AG04450 (cell line): ENCODE measurements at places on chromosomes 1 and 21.
A peak's percentile ranks its signal among the peaks of the same experiment; 100 is the strongest.

DNA sequence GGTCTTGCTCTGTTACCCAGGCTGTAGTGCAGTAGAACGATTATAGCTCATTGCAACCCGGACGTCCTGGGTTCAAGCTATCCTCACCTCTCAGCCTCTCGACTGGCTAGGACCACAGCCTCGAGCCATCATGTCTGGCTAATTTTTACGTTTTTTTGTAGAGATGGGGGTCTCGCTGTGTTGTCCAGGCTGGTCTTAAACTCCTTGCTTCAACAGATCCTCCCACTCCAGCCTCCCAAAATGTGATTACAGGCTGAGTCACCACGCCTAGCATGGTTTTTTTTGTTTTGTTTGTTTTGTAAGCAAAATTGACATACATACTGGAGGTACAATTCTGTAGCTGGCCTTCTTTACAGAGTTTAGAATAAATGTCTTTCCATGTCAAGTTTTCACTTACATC lies 994 bp upstream of the LAMTOR5 start:
- DNase-seq: no peak

DNA sequence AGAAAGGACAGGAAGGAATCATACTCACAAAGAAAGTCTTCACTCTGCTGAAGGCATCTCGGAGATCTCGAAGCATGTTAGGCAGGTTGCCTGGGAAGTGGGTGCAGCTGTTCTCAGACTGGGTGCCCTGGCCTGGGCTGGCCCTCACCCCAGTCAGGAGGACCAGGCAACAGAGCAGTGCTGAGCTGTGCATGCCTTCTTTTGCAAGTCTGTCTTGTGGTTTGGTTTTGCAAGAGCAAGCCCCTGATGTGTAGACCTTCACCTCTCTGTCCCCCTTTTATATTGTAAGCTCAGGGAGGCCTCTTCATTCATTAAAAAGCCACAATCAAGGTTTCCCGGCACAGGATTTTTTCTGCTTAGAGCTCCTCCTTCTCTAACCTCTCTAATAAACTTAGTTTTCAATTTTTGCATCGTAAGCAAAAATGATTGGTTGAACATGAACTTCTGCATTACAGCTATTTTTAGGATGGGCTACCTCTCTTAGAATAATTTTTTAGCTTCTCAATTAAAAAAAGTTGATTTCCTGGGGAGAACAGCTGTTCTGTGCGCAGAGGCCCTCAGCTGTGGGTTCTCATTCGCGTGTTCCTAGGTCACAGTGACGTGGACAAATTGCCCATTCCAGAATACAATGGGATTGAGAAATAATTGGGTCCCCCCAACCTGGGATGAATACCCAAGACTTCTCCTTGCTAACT lies at the start of gene IL10:
Gene IL10, minus strand, starts transcription at position 252 of the 695 bp plus-strand sequence. Its CDS starts 59 bp downstream, at position 193.
- DNase-seq: no peak

GRCh38 chr1:8669606-8670335 lies 147.7 kb downstream of the RERE start:
- DNase-seq: no peak

DNA sequence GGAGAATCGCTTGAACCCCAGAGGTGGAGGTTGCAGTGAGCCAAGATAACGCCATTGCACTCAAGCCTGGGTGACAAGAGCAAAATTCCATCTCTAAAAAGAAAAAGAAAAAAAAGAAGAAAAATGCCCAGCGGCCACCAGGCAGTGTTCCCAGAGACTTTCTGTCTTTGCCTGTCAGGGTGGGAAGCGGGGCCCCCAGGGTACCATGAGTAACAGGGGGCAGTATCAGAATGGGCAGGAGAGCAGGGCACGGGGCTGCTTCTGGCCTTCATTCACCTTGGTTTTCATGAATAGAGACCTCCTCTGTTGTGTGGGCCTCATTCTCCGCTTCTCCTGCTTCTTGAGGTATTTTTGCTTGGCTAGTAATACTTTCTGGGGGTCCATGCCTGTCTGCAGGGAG lies 20.4 kb downstream of the SLC26A9 start:
- DNase-seq: no peak

DNA sequence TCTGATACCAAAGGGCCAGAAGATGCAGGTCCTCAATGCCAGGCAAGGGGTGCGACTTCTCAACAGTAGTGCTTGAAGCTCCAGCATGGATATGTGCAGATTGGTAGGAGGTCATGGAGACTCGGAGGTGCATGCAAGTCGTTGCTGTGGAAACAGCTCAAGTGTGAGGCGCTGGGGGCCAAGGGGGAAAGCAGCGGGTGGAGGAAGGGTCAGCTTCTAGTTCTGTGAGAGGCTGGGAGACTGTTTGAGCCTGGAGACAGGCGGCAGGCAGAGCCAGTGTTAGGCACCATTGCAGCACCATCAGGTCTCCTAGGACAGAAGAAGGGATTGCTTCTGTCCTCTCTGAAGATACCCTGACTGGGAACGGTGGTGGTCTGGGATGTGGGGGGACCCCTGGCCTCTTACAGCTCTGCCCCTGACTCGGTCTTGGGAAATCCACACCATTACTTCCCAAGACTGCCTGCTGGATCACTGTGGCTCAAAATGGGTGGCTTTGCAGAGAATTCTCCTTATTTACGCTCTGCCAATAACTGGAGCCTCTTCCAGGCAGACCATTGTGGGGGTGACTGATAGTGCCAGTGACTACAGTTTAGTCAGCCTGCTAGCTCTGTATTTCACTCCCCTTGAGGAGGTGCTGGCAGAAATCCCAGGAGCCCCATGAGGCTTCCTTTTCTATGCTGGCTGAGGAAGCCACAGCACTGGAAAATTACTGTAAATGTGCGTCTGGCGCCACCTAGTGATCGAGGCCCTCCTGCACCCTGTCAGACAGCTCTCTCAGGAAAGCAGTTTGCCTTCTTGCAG lies 46.3 kb upstream of the VANGL1 start:
- peak; percentile 90 for DNase-seq

GRCh38 chr1:23537296-23537973 lies 6.4 kb upstream of the E2F2 start:
- DNase-seq: no peak

- DNase-seq: no peak
Observed at GRCh38 chr21:27825035-27825434, 858.1 kb upstream of the ADAMTS5 start.

DNA sequence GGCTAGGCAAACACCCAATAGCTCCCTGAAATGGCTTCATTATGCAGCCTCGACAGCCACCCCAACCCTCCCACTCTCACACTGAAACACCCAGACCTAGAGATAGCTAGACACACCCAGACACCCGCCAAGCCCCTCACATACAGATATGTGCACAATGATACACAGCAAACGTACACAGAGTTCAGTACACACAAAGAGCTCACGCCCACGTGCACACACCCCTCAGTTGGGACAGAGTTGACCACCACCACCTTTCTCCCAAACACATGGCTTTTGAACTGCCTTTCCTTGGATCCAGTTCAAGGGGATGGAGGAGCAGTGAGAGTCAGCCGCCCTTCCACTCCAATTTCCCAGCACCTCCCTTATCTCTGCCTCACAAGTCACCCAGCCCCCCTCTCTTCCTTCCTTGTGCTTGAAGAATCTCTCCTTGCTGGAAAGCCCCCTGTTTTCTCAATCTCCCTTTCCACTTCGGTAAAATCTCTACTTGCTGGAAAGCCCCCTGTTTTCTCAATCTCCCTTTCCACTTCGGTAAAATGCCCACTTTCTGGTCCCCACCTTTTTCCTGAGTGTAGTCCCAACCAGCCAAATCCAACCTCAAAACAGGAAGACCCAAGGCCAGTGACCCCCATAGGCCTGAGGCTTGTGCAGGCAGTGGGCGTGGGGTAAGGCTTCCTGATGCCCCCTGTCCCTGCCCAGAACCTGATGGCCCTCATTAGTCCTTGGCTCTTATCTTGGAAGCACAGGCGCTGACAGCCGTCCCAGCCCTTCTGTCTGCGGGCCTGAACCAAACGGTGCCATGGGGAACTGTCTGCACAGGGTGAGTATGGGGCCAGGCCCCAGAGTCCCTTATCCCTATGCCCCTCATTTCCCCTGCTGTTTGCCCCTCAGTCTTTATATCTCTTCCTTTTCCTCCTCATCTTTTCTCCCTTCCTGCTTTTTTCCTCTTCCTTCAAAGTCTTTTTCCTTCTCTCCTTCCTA lies at the start of gene ACKR1:
Gene ACKR1, plus strand, starts transcription at position 715 of the 981 bp plus-strand sequence. Its CDS starts 85 bp downstream, at position 800.
- DNase-seq: no peak

DNA sequence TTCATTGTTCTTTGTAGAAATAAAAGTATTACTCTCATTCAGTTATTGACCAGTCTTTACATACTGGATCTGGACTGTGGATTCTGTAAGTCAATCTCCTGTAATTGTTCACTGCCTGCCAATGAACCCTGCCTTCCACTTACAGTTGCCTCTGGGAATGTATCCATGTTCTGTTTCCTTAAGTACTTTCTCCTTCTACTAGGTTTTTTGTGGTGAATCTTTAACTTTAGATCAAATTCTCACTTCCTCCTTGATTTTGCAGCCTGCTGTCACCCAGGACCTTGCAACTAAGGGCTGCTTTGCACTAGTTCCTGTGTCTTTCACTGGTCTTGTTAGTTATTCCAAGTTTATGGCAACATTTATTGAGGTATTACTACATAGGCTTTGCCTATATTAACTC lies 28.2 kb upstream of the ANKRD13C start:
- DNase-seq: no peak

- DNase-seq: no peak
Observed at GRCh38 chr1:115877511-115877910, 36.6 kb upstream of the NHLH2 start.

GRCh38 chr1:37872692-37873091 lies 13.3 kb upstream of the MTF1 start:
- no peak for DNase-seq

GRCh38 chr1:109370712-109371340 lies 26.9 kb downstream of the SORT1 start:
- peak; percentile 90 for DNase-seq

- no peak for DNase-seq
Observed at GRCh38 chr1:149846042-149846441, 53.3 kb upstream of the BOLA1 start.

DNA sequence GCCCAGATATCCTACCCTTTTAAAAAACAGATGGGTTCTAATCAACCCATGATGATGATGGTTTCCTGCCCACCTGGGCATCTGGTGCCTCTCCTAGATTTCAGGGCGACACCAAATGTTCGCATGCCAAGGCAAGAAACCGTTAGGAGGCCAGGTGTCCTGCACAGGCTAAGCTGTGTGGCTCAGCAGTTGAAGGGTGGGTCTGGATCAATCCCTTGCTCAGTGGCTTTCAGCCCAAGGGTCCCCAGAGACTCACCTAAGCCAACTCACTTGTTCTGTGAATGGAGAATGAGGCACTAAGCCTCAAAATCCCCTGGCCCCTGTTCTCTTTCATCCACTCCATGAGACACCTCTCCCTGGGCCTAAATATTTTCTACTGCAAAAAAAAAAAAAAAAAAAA lies 169.1 kb upstream of the EDN2 start:
- DNase-seq: no peak

DNA sequence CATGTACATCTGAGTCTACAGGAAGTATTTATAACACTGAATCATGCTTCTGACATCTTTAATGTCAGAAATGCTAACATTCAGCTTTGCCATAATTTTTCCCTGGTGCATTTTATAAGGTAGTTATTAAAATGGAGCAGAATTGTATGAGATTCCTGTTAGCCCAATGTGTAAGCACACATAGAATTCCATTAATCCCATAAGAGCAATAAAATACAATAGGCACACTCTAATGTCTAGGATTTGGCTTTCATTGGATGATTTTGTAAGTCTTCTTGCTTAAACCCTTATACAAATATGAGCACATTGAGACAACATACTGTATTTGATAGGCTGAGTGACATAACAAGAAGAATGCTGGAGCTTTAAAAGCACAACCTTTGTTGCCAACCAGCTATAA lies 256.4 kb downstream of the HMCN1 start:
- DNase-seq: no peak

- no peak for DNase-seq
Observed at GRCh38 chr1:197333041-197333440, 65.0 kb downstream of the CRB1 start.

DNA sequence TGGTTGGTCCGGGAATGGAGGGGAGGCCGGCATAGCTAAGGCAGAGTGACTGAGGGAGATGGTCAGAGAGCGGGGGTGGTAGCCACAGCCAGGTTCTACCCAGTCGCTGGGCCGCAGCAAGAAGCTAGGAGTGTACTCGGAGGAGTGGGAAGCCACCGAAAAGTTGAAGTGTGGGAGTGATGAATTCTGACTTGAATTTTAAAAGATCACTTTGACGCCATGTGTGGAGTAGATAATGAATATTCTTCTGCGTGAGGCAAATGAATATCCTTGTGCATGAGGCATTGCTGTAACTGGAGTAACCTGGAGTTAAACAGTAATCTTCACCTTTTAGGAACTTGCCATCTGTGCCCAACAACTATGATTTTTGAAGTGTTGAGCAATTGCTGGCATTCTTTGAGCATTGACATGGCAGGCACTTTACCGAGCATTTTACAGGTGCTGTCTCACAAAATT lies 6.9 kb downstream of the CTPS1 start:
- no peak for DNase-seq

GRCh38 chr1:44707959-44708831 lies 22.8 kb downstream of the RNU5D-1 start:
- no peak for DNase-seq

- DNase-seq: no peak
Observed at GRCh38 chr1:107976836-107977235, 11.9 kb upstream of the VAV3 start.

DNA sequence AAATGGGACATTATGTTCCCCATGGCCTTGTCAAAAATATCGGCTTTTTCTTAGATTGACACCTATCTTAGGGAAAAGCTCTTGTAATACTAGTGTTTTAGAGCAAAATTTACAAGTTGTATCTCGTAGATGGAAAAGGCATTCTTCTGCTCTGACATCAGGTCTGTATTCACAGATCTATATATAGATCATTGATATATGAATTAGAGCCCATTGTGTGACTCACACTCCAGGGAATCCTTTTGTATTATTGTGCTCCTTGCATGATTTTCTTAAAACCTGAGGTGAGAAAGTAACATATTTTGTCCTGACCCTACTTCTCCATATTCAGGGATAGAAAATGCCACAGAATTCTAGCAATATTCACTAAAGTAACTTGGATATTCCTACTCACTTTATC lies 1160.8 kb upstream of the B3GALT2 start:
- no peak for DNase-seq

DNA sequence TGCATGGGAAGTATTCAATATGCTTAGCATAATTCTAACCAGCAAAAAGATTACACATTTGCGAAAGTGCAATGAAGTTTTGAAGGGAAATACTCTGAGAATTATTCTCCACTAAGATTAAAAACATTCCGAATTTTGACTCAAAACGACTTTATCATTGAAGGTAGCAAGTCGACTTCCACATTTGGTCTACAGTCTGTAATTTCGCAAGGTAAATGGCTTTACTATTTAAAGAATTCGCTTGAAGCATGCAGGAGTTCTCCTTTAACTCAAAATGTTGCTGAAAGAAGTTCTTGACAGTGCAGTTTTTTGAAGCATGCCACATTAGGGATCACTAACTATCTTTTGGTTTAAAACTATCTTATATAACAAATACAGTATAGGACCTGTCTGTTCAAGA lies 161.0 kb upstream of the HP1BP3 start:
- no peak for DNase-seq

GRCh38 chr1:68015369-68015768 lies 35.1 kb downstream of the DIRAS3 start:
- DNase-seq: no peak
